ENCODE measurements at places on chromosomes 12 and 14. TPM values are rescaled to one million over a fixed set of nuclear protein-coding genes. Genes with fewer than 3 reads are reported as not detected.
A peak's percentile ranks its signal among the peaks of the same experiment; 100 is the strongest.

DNA sequence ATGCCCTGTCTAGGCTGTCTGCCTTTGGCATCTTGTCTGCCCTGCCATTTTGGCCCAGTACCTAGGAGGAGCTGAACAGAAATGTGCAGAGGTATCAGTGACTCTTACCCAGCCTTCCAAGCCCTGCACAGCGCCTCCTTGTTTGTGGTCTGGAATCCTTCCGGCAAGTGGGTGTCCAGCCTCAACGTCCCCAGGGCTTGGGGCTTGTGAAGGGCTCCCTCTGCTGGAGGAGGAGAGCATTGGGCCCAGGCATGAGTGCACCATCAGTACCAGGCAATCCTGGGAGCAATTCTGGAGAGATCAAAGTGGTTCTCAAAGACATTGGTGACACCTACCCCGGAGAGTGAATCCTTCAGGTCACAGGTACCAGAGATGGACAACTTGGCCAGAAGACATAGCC lies 2.4 kb upstream of the TCL1B start:
- DNase-seq: no peak
- no peaks in the 10 kb centered on the region for H3K4me1 ChIP-seq
- no peaks in the 10 kb centered on the region for H3K36me3 ChIP-seq
- no peak overlapping the region for H3K27ac ChIP-seq

- no peaks in the 10 kb centered on the region for H3K27me3 ChIP-seq
- H3K4me3 ChIP-seq: no peak overlapping the region
- H3K27ac ChIP-seq: no peak overlapping the region
- no peak for DNase-seq
These were observed 783.0 kb downstream of the TMEM121 start for GRCh38 chr14:106309423-106309822.

- H3K4me3 ChIP-seq: no peak overlapping the region
- no peaks in the 10 kb centered on the region for H3K27me3 ChIP-seq
- H3K27ac ChIP-seq: peak overlapping the region; percentile 50
- no peaks in the 10 kb centered on the region for H3K4me1 ChIP-seq
- DNase-seq: no peak
These were observed 36.5 kb upstream of the DYNC1H1 start for GRCh38 chr14:101927859-101928258.

- H3K36me3 ChIP-seq: no peaks in the 10 kb centered on the region
- no peaks in the 10 kb centered on the region for H3K4me1 ChIP-seq
- no peak overlapping the region for H3K4me3 ChIP-seq
These were observed 14.6 kb downstream of the GALNT8 start for GRCh38 chr12:4734625-4735340.

- H3K36me3 ChIP-seq: no peaks in the 10 kb centered on the region
- peaks cover 3% of the 10 kb centered on the region for H3K4me1 ChIP-seq
- H3K27ac ChIP-seq: no peak overlapping the region
- no peak overlapping the region for H3K4me3 ChIP-seq
- DNase-seq: no peak
- H3K27me3 ChIP-seq: no peaks in the 10 kb centered on the region
These were observed 176.1 kb upstream of the SLC38A2 start for GRCh38 chr12:46548605-46549071.

- H3K36me3 ChIP-seq: no peaks in the 10 kb centered on the region
- no peak overlapping the region for H3K27ac ChIP-seq
- no peak overlapping the region for H3K4me3 ChIP-seq
These were observed 13.9 kb downstream of the ZDHHC17 start for GRCh38 chr12:76777765-76778216.

- no peak for DNase-seq
- no peak overlapping the region for H3K27ac ChIP-seq
- H3K4me3 ChIP-seq: no peak overlapping the region
- no peaks in the 10 kb centered on the region for H3K36me3 ChIP-seq
- H3K4me1 ChIP-seq: no peaks in the 10 kb centered on the region
These were observed 194.1 kb downstream of the AACS start for GRCh38 chr12:125259178-125259867.

- no peaks in the 10 kb centered on the region for H3K36me3 ChIP-seq
- H3K27ac ChIP-seq: no peak overlapping the region
- no peak overlapping the region for H3K4me3 ChIP-seq
These were observed 119.6 kb downstream of the LRRIQ1 start for GRCh38 chr12:85155791-85156190.

- H3K4me3 ChIP-seq: no peak overlapping the region
- no peaks in the 10 kb centered on the region for H3K4me1 ChIP-seq
- H3K27ac ChIP-seq: no peak overlapping the region
These were observed 15.7 kb downstream of the ASPG start for GRCh38 chr14:104101086-104101621.

Gene LRFN5
- total RNA-seq: 5.2 TPM

Gene HSPB8
- total RNA-seq: 19.3 TPM

Gene EIF2B2
- total RNA-seq: 40.3 TPM

Gene IL22
- not detected for total RNA-seq

Data from breast epithelium (tissue), 4 donors.